NCI-H1092 treated with DMSO at 0.1 percent for 48 hours (cell line): ENCODE measurements at places on chromosomes 11 and 22.

DNA sequence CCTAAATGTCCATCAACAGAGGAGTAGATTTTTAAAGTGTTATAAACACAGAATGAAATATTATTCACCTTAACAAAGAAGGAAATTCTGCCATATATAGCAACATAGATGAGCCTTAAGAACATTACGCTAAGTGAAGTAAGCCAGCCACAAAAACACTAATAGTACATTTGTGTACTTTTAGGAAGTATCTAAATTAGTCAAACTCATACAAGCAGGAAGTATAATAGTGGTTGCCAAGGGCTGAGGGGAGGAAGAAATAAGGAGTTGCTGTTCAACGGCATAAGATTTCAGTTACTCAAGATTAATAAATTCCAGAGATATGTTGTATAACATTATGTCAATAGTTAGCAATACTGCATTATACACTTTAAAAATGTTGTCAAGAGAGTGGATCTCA, 181.7 kb upstream of the ZC3H12C start:
- DNase-seq: no peak

- DNase-seq: no peak
Measured at GRCh38 chr22:48957987-48958321, 869.7 kb downstream of the BRD1 start.

DNA sequence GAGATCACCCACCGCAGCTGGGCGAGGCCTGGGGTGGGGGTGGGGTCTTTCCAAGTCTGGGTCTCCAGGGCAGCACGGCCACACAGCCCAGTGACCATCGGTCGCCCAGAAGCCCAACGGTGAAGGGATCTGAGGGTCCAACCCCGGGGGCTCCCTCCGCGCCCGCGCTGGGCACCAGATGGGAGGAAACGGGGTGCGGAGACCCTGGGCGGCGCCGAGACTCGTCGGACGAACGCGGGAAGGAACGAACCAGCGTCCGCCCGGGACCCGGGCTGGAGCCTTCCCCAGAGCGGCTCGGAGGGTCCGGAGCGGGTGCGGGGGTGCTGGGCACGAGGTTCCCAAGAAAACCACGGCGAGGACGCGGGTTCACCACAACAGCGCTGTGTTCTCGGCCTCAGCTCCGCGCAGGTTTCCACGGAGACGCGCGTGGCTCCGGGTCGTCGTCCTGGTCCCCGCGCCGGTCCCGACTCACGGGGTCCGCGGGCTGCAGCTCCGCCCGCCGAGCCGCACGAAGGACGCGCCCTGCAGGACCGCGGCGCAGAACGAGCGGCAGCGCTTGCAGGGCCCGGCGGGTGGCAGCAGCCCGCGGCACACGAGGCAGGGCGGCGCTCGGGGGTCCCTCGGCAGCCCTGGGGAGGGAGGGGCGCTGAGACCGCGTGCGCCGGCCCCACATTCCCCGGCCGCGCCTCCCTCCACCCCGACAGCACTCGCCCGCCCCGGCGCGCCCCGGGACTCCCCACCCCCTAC, 2.3 kb upstream of the IL17REL start:
- no peak for DNase-seq

- DNase-seq: no peak
Measured at GRCh38 chr11:33044285-33044756, 4.9 kb downstream of the TCP11L1 start.

DNA sequence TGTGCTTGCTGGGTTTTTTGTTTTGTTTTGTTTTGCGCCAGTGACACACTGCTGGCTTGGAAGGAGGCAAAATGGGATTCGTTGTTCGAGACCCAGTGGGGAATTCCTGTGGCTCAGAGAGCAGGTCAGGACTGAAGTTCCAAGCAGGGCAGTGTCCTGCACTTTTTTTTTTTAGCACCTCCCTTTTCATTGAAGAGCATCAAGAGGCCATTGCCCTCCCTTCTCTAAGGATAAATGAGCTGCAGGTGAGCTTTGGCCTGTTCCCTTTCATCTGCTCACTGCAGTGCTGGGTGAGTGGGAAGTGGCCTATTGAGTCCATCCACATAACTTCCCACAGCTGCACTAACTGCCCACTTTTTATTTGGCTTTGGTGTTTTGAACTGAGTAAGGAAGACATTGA, 87.8 kb downstream of the ARHGAP42 start:
- no peak for DNase-seq

- no peak for DNase-seq
Measured at GRCh38 chr11:31884080-31884479, 73.0 kb upstream of the PAX6 start.

DNA sequence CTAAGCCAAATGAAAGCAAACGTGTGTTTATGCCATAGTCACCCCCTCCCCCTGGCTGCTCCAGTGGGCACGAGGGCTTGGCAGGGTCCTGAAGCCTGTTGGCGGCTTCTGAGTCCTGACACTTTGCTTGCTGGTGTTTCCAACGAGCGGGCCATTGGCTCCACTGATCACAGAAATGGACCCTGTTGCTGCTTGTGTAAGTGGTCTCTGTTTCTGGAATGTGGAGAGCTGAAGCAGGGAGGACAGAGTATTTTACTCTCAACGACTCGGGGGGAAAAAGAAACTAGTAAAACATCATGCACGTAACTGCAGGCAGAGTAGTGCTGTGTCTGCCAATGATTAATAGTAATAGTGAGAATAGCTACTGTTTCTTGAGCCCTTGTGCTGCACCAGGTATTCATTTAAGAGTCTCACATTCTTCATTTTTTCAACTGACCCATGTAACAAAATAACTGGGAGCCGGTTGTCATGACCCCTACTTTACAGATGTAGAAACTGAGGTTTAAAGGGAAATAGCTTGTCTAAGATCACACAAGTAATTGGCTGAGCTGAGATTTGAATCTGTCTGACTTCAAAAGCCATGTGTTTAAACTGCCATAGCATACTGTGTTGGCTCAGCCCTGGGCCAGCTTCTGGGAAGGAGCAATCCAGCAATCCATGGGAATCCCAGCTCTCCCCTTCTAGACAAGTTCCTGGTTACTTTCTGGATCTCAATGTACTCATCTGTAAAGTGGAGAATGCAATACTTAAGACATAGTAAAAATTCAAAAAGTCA, 526.7 kb downstream of the INSC start:
- peak; percentile 27 for DNase-seq

DNA sequence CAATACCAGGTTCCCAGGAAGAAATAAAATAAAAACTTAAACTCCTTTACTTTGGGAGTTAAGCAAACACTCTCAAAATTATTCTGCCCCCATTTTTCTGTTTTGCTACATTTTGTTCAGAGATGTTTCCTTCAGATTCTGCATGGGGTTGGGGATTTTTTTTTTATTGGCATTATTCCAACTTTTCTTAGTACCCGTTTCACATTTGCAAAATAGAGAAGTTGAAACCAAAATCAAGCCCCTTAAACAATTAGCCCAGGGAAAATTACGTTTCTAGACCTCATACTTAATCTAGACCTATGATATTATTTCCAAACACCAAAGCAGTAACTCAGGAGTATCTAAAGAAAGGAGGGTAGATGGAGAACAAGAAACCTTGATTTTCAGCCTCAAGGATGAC, 20.6 kb upstream of the MS4A7 start:
- DNase-seq: no peak

GRCh38 chr11:59097113-59097708, 9.8 kb upstream of the FAM111B start:
- peak; percentile 11 for DNase-seq

DNA sequence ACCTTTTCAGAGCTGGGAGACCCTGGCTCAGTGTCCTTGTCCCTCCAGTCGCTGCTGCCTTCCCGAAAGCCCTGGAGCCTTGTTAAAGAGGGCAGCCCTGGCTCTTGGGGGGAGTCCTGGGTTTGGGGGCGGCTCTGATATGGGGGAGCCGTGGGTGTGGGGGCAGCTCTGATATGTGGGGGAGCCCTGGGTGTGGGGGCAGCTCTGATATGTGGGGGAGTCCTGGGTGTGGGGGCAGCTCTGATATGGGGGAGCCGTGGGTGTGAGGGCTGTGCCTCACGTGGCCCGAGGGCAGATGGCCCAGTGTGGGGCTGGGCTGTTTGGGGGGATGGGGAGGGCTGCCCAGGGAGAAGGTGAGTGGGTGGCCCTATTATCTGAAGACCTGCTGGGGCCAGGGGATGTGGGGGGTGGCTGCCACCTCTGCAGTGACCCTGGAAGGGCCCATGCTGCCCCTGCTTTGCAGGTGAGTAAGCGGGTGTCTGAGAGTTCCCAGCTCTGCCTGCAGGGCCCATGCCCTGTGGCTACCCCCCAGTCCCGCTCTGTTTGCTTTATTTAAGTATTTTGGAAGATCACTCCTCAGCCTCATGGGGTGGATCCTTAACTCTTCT, 30.9 kb upstream of the GRAMD4 start:
- no peak for DNase-seq

DNA sequence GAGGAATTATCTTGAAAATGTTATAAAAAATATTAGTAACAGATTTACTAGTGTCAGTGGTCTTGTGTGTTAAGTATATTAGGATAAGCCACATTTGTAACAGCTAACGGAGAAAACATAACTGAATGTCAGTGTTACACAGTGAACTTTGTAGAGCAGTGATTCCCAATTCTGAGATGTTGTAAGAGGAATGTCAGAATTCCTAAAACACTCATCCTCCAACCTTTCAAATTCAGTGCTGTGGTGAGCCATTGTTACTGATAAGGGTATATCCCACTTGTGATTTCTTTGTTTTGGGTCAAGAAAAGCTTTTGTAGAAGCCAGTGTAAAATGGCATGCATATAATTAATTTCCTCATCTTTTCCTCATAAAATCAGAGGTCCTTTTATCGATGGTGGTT, 61.9 kb downstream of the ARHGEF12 start:
- DNase-seq: no peak
